HCT116 (cell line): ENCODE measurements at places on chromosomes 7 and 10. TPM values are rescaled to one million over a fixed set of nuclear protein-coding genes. Genes with fewer than 3 reads are reported as not detected.
A peak's percentile ranks its signal among the peaks of the same experiment; 100 is the strongest.

DNA sequence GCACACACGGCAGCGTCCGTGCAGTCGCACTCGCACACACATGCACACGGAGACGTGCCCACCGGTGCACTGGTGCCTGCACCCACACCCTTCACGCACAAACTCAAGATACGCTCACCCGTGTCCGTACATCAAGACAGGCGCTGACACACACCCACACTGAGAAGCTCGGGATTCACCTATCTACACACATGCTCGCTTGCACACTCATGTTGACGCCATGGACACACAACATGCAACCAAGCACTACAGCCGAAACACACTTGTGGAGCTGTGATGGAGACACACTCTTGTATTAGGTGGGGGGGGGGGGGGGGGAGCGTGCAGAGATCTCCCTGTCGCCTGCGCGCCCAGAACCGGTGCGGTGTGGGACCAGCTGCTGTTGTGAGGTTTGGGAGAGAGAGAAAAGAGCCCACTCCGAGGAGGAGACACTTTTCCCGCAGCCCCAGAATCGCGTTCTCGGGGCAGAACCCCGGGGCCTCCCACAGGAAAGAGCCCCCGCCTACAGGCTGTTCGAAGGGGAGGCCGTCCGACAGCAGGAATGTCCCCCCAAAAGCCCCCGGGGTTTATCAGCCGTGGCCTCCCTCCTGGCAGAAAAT, 605 bp upstream of the NFKB2 start:
- H3K27me3 ChIP-seq, result no peaks in the 10 kb centered on the region
- no peak for DNase-seq
- H3K36me3 ChIP-seq, result peaks cover 12% of the 10 kb centered on the region; the same call in 1 of the 2 replicates
- H3K4me1 ChIP-seq, result peaks cover 62% of the 10 kb centered on the region
- H3K4me3 ChIP-seq, result peak overlapping the region; percentile 75

GRCh38 chr7:139991269-139991666, 71.5 kb downstream of the PARP12 start:
- H3K36me3 ChIP-seq, result no peaks in the 10 kb centered on the region
- H3K4me3 ChIP-seq, result no peak overlapping the region
- peak; percentile 16 for DNase-seq
- no peaks in the 10 kb centered on the region for H3K4me1 ChIP-seq
- H3K27me3 ChIP-seq, result no peaks in the 10 kb centered on the region

DNA sequence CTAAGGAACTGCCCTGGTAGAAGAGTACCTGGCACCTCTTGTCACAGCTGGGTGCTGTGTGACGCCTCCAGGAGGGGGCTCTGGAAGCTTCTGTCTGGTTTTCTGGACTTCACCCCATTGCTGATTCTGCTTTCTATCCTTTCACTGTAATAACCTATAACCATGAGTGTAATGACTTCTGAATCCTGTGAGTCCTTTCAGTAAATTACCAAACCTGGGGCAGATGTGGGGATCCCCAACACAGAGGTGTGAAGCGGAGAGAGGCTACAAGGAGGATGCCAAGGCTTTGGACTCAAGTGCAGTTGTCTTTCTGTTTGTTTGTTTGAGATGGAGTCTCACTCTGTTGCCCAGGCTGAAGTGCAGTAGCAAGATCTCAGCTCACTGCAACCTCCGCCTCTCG, 143.7 kb downstream of the SFMBT2 start:
- H3K36me3 ChIP-seq, result no peaks in the 10 kb centered on the region
- H3K27me3 ChIP-seq, result no peaks in the 10 kb centered on the region; the same call in none of the 2 replicates
- no peaks in the 10 kb centered on the region for H3K4me1 ChIP-seq
- no peak overlapping the region for H3K27ac ChIP-seq
- no peak for DNase-seq

- H3K27ac ChIP-seq, result no peak overlapping the region
- H3K4me1 ChIP-seq, result no peaks in the 10 kb centered on the region
- H3K4me3 ChIP-seq, result no peak overlapping the region
- no peaks in the 10 kb centered on the region for H3K36me3 ChIP-seq
- DNase-seq, result no peak
Observed at GRCh38 chr10:51014680-51015389, 59.5 kb upstream of the PRKG1 start.

- no peaks in the 10 kb centered on the region for H3K27me3 ChIP-seq
- no peak for DNase-seq
- no peak within 1 kb of the TSS for H3K4me3 ChIP-seq
- H3K4me1 ChIP-seq, result no peaks in the 10 kb centered on the region
- H3K36me3 ChIP-seq, result no peaks in the 10 kb centered on the region
Observed at GRCh38 chr10:107163881-107164861, at the start of gene SORCS1. Gene SORCS1, minus strand, starts transcription at chr10:107164706.

GRCh38 chr7:94823947-94824346, 83.4 kb upstream of the PPP1R9A start:
- H3K4me3 ChIP-seq, result no peak overlapping the region
- H3K27ac ChIP-seq, result no peak overlapping the region
- peak; percentile 73 for DNase-seq

DNA sequence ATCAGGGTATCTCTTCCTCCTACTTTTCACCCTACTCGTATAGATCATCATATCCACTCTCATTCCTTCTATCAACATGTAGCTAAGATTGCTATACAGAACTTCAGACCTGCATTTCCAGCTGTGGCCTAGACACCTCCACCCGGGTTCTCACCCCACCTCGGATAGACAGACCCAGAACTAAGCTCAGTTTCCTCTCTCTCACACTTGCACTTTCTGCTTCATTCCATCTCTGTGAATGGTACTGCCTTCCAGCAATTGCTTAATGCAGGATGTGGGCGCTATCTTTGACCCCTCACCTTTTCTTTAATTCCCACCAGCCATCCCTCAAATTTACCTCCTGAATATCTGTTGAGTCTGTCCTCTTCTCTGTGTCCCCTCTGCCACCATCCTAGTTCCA, 35.7 kb downstream of the AGK start:
- no peaks in the 10 kb centered on the region for H3K27me3 ChIP-seq
- no peaks in the 10 kb centered on the region for H3K4me1 ChIP-seq
- H3K36me3 ChIP-seq, result no peaks in the 10 kb centered on the region
- no peak overlapping the region for H3K4me3 ChIP-seq
- DNase-seq, result no peak
- no peak overlapping the region; the same call in 1 of the 2 replicates for H3K27ac ChIP-seq

CTTNBP2 gene
- total RNA-seq, result 5.4 TPM

NXPH1 gene
- 0.17 TPM for total RNA-seq
